Ureter (tissue), 1 donor: ENCODE measurements at places on chromosomes 1 and 21. TPM values are rescaled to one million over a fixed set of nuclear protein-coding genes. Genes with fewer than 3 reads are reported as not detected.
A peak's percentile ranks its signal among the peaks of the same experiment; 100 is the strongest.

Gene NEGR1
- 10.0 TPM for total RNA-seq

Gene OR2L2
- 0.29 TPM for total RNA-seq

Gene BARHL2
- total RNA-seq, result not detected

Gene WNT2B
- total RNA-seq, result 5.6 TPM

Gene NR1I3
- not detected for total RNA-seq

Gene HSD11B1
- total RNA-seq, result 4.1 TPM

DNA sequence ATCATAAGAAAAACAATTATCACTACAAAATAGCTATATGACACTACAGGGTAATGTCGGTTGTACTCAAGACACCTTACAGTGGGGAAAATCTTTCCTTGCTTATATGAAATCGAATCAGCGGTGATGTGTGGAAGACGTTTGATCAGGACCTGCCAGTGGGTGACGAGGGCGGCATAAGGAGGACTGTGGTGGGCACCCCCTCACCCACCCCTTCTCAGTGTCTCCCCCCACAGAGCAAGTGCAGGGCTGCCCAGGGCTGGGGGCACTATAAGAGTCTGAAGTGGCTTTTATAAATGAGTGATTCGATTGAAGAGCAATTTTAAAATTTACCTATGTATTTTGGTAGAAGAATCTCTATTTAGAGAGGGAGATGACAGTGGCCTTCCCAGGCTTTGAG, 35.8 kb downstream of the CRYAA start:
- peak; percentile 27 for DNase-seq

DNA sequence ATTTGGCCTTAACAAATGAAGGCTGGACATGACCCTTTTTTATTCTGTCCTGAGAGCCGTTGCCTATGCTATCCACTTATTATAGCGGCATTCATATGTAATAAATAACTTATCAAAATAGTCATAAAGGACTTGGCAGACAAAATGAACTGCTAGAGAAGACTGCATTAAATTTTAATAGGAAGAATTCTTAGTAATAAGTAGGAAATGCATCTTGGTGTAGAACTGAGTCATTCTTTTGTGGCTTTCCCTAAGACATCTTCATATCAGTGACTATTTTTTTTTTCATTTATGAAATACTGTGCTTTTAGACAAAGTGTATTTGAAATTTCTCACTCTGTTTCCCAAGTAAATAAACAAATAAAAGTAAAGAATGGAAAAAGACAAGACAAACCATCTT, 45.6 kb downstream of the PBX1 start:
- no peak for DNase-seq

DNA sequence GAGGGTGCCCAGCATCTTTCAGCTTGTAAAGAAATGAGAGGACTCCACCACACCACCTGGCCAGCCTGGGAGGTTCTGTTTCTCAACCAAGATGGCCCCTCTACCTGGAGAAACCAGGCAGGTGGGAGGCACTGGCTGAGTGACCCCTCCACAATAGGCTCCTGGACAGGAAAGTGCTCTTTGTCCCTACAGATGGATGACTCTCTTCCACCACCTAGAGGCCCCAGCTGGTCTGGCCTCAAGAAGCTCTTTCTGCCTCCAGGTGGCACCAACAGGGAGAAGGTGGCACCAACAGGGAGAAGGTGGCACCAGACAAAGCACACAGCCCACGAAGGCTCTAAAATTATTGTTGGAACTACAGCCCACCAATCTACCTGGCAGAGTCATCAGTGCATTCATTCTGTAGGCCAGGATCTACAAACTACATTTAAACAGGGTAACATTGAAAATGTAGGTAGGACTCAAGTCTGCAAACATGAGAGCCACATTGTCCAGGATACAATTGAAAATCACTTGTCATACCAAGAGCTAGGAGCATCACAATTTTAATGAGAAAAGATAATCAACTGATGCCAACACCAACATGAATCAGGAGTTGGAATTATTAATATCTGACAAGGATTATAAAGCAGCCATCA, 14.4 kb downstream of the TMPRSS3 start:
- no peak for DNase-seq

DNA sequence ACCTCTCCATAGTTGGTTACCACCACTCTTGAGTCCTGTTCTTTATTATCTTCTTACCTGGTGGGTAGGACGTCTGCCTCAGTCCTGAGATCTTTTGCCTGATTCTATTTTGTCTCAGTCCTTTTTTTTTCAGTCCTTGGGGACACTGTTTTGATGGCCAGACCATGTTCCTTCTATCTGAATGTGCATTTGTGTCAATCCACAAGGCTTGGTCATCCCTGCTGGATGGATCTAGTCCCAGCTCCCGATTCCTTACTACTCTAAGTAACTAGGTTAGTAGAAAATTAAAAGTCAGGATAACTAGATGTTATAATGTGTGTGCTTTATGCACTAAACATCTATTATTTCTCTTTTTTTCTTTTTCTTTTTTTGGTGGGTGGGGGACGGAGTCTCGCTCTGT, 28.1 kb upstream of the AK4 start:
- no peak for DNase-seq

GRCh38 chr1:219273088-219273686, 99.5 kb downstream of the LYPLAL1 start:
- no peak for DNase-seq

DNA sequence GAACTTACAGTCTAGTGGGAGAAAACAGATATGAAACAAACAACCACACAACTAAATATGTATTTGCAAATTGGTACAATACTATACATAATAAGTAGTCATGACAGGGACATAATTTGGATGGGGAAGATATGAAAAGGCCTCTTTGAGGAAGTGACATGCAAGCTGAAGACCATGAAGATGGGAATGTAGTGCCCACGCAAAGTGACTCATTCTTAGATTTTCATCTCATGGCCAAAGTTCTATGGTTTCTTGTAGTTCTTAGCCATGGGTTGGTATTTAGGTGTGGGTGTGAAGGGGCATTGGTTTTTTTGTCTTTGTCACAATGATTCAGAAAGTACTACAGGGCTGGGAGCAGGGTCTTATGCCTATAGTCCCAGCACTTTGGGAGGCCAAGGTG, 105.4 kb upstream of the FAM78B start:
- DNase-seq, result no peak

GRCh38 chr1:213083112-213083445, 32.0 kb downstream of the RPS6KC1 start:
- DNase-seq, result no peak

- no peak for DNase-seq
Observed at GRCh38 chr1:168373869-168374268, 93.2 kb downstream of the TBX19 start.

GRCh38 chr1:3204725-3205124, 135.7 kb downstream of the PRDM16 start:
- no peak for DNase-seq

- peak; percentile 70 for DNase-seq
Observed at GRCh38 chr1:152906023-152906565, 2.3 kb upstream of the IVL start.

DNA sequence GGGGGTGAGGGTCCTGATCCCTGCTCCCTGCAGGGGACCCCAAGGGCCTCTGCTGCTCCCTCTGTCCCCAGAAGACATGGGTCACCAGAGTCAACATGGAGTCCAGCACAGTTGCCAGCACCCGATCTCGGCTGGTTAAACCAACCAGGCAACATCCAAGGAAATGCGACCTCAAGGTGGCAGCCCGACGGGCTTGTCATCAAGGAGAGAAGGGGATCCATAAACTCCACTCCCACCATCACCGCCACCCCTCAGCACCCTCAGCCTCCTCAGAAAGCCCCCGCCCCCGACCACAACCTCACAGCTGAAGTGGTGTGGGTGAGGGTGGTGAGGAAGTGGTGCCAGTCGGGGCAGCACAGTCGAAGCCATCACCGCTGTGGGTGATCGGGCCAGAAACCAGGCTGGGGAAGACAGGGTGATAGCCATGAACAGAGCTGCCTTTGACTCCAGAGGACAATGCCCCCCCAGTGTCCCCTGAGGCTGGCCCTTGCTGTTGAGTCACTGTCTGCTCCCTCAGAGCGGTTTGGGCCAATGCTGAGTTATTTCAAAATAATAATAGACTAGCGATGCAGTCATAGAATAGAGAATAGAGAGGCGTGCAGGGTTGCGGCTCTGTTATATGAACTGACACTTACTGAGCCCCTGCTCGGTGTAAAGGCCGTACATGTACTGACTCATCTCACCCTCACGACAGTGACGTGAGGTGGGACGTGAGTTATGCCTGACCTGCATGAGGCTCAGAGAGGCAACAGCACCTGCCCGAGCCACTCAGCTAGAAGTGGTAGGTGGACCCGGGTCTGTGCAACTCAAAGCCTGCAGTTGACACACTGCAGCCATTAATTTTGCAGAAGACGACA, 88.7 kb upstream of the IFFO2 start:
- DNase-seq, result no peak
